LoVo (cell line): ENCODE measurements at places on chromosomes 6 and 20.
A peak's percentile ranks its signal among the peaks of the same experiment; 100 is the strongest.

DNA sequence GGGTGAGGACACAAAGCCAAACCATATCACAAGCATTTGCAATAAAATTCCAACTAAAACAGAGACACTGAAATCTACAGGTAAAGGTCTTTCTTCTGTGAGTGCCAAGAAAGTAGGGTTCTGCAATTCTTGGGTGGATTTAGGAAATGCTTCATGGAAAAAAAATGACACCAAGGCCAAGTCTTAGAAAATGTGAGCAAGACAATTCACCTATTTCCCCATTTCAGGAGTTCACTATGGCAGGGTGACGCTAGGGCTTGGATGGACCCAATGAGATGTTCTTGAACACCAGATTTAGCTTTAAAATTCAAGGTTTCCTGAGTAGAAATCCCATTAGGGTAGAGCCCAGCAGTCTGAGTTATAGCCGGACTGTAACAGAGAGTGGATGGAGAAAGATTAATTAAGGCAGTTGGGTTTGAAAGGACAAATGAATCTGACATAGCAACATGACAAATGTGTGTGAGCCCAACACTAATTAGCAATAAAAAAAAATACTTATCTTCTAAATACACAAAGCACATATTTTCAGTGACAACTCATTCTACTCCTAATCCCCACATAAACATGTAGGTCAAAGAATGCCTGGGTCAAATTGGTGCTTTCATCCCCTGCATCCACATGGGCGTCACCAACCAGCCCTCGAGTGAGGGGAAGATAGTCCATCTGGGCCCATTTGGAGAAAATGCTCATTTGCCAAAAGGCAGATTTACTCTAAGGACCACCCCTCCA is 180.4 kb upstream of the JARID2 start:
- DNase-seq: no peak

GRCh38 chr6:165825256-165825815 is 162.3 kb upstream of the PDE10A start:
- no peak for DNase-seq

- DNase-seq: no peak
These were observed 81.5 kb downstream of the RREB1 start for GRCh38 chr6:7189101-7189758.

DNA sequence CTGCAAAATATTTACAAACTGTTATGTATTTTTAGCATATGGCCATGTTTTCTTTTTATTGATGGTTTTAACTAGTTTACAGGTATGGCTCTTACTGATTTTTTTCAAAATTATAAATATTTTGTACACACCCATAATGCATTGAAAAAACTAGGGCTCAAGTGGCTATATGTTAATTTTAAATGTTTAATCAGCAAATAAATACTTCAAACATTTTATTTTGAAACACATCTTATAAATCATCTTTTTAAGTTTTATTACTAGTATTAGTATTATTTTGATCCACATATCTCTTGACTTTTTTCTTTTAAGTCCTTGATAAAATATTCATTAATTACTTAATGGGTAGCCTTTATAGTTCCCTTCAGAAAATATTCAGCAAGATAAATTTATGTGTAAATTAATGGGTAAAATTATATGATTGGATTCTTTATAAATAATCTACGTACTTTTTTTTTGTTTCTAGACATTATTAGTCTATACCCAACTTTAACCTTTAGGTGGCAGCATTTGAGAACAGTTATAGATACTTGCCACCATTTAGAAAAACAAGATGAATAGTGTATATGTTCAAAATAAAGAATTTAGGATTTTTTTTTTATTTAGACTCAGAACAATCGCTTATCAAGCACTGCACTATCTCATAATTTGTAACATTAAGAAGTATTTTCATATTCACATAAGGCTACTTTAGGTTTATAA is 241.9 kb downstream of the ADGRB3 start:
- peak; percentile 34 for DNase-seq

DNA sequence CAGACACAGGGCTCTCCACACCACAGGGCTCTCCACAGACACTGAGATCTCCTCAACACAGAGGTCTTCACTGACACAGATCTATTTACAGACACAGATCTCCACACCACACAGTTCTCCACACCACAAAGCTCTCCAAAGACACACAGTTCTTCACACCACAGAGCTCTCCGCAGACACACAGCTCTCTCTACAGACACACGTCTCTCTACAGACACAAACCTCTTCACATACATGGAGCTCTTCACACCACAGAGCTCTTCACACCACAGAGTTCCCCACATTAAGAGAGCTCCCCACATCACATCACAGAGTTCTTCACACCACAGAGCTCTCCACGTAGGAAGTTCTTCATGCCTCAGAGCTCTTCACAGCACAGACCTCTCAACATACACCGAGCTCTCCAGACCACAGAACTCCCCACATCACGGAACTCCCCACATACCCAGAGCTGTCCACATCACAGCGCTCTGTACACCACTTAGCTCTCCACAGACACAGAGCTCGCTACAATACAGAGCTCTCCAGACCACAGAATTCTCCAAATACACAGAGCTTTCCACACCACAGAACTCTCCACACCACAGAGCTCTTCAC is 53.9 kb downstream of the ERMARD start:
- DNase-seq: no peak

- no peak for DNase-seq
These were observed 634.5 kb downstream of the PHF3 start for GRCh38 chr6:64270083-64270482.

DNA sequence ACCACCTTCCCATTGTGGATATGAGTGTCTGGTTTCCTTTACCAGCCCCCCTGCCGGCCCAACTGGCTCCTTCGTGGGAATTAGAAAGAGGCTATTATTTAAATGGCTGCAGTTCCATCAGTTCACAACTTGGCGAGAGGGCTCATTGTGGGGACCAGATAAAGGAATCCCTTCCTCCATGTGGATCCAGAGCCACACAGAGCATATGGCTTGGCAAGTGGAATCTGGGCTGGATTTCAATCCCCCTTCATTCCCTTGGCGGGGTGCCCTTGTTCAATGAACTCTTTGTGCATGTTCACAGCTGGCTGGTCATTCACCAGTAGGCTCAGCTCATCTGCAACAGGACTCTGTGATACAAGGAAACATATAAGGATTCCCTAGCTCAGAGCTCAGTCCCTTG is 140.6 kb downstream of the OPN5 start:
- no peak for DNase-seq

DNA sequence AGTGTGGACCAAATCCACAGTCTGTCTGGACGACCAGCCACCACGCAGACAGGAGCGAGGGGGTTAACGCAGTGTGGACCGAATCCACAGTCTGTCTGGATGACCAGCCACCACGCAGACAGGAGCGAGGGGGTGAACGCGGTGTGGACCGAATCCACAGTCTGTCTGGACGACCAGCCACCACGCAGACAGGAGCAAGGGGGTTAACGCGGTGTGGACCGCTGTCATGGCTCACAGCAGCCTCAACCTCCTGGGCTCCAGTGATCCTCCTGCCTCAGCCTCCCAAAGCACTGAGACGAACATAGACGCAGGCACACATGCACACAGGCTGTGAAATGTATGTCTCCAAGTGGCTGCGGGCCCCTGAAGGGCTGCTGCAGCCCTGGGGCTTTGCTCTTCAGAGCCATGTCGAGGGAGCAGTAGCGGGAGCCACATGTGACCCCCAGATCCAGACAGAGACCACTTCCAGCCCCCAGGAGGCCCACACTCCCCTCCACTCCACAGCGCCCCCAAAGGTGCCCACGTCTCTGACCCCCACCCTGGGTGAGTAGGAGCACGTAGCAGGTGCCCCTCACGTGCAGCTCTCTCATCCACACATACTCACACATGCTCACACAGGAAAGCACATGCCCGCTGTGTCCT is 98.1 kb downstream of the YTHDF1 start:
- no peak for DNase-seq

DNA sequence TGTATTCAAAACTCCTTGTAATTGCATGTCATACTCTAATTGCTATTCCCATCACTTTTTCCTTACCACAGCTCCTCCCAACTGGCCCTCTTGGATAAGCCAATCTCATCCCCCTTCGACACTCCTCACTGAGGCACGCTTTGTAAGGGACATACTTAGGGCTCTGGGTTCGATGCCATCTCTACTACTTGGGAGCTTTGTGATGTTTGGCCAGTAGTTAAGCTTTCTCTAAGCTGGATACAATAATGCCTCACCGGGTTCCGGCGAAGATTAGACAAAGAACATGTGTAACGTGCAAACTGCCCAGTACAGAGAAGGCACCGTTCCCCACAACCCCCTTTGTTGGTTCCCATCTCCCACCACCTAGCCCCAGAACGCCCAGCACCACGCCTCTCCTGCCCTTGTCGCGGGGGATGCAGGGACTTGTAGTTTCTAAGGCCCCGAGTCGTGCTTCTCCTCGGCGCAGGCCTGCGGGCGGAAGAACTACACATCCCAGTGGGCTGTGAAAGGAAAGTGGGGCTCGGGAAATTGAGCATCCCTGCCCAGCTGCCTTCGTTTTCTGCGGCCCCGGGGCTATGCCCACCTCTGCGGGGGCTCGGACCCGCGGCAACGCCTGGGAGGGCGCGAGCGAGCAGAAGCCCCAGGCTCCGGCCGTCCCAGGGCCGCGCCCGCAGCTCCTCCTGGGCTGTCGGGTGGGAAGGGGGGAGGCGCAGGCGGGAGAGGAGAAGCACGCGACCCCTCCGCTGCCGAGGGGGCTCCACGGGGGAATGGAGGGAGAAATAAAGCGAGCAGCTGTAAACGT is 1.1 kb upstream of the ZDHHC14 start:
- DNase-seq: peak; percentile 89
